ENCODE measurements at places on chromosomes 5 and 9.

DNA sequence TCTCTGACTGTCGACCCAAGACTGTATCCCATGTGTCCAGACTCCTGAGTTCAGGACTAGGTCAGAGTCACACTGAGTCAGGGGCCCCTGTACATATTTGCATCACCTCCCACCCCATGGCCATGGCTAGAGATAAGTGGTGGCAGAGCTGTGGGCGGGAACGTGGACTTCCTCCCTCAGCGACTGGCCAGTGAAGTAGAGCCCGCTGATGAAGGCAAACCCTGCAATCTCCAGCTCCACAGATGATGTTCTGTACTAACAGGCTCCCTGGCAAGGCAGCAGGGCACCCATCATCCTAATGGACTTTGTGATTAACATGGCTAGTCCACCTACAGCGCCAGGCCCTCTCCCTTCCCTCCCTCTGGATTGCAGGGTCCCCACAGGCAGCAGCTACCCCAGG is 110.5 kb upstream of the LRRTM2 start:
- no peak for DNase-seq

DNA sequence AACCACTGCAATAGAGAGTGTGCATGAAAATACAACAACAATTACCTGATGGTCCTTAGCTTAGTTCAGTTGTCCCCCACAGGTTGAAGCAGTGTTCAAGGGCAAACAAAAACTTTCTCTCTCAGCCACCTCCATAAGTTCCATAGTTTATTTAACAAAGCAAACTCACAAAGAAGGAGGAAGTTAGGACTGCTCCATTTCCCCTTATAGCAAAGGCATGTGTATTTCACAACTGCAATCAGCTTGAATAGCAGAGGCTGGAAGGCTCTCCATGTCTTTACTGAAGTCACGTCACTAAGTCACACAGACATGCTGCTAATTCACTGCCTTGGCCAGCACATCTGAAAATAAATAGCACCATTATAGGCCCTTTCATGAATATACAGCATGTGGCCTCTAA is 43.3 kb downstream of the DOCK8 start:
- no peak for DNase-seq

GRCh38 chr5:42813533-42813932 is 1.8 kb upstream of the SELENOP start:
- DNase-seq = no peak

- no peak for DNase-seq
Measured at GRCh38 chr5:62419609-62420008, 7.0 kb downstream of the IPO11 start.

DNA sequence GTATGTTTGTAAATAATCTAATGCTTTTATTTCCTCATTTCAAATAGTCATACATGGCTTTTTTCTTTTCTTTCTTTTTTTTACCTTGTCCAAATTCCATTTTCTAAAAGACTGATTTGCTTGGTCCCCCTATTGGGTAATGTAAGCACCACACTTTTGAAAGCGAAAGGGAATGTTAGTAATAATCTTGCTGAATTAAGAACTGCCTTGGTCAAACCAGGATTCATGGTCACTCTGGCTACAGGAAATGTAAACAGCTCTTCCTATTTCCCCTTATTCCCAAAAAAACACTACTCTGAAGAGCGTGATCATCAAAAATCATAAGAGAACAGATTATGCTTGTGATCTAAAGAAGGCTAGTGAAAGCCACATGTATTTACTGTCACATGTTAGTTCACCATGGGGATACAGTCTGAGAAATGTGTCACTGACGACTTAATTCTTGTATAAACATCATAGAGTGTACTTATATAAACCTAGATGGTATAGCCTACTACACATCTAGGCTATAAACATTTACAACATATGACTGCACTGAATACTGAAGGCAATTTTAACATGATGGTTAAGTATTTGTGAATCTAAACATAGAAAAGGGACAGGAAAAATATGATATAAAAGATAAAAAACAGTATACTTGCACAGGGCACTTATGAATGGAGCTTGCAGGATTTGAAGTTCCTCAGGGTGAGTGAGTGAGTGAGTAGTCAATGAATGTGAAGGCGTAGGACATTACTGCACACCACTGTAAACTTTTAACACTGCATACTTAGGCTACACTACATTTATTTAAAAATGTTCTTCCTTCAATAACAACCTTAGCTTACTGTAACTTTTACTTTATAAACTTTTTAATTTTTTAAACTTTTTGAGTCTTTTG is 75.3 kb downstream of the HMGCR start:
- DNase-seq = no peak

DNA sequence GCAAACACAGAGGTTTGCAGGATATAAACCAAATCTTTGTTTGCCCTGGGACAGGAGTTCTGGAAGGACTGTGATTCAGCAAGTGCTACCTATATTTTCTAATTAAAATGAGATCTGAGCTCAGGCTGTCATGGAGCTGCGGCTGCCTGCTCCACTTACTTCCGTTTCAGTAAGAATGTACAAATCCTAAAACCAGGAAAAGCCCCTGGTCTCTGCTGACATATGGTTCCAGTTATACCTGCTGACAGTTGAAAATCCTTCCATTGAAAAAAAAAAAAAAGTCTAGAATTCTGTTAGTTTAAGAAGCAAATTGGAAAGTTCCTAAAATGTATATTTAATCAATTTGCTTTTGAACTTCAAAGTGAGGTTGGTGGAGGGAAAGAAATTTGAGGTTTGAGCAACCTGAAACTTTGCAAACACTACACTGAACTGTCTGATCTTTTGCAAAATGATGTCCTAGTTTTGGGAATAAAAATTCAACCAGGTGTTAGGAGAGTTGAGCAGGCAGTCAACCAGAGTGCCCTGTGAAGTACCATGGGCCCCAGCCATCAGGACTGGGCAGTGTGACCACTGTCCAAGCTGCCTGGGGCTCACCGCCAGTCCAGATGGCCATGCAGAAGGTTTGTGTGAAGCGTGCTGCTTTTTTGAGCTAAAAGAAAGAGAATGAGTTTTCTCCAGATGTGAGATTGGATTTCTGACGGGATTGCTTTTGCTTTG is 50.6 kb downstream of the SHB start:
- no peak for DNase-seq

DNA sequence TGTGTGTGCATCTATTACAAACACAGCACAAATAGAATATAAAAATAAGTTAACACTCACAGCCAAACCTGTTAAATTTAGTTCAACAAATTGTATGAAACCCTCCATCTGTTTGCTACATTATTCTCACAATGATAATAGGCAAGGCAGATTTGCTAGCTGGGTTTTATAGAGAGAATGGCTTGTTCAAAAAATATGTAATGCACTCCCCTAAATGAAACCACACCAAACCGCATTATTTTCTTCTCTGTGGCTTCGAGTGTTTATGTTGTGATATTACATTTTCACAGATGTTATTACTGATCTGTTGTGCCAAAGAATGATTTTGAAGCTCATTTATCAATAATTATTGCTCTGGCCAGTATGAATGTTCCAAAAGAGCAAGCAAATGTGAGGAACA is 92.9 kb downstream of the SPATA31D1 start:
- DNase-seq = no peak

Data from HCEC 1CT (cell line).